ENCODE measurements at places on chromosomes 12 and 14.

- no peak for DNase-seq
These were observed 178.6 kb downstream of the PRKCH start for GRCh38 chr14:61499991-61500390.

DNA sequence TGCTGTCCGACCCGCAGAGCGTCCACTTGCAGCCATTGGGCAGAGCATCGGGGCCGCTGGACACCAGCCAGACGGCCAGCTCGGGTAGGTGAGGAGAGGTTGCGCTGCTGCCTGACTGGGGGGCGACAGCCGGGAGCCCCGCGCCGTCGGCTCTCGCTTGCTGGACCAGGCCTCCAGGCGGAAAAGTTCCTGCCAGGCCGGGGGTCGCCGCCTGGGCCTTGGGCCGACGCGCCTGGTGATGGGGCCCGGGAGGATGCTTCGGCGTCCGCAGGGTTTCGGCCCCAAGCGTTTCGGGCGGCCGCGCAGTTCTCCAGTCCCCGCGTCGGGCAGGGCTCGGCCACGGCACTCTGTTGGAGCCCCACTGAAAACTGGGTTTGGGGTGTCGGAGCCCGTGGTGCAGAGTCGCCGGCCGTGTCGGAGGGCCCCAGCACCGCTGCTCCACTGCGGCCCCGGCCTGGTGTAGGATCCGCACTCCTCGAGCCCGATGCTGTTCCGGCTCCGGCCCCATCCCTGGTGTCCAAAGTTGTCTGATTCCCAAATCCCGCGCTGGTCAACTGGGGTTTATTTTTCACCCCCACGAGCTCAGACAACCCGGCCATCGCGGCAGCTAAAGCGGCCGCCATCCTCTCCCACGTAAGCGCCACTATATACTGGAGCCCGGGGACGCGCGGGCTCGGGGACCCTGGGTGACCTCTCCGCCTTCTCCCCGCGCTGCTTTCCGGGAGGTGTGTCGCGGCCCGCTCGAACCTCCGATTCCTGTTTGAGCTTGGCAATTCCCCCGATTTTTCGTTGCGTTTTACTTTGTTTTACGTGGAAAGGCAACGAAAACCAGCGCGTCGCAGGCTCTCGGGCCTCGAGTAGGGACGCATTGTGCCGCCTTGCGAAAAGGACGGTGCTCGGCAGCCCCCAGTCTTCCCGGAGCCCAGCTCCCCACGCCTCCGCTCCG, 872 bp downstream of the VSX2 start:
- no peak for DNase-seq

- DNase-seq = no peak
These were observed 399.3 kb downstream of the TMTC2 start for GRCh38 chr12:83086023-83086422.

DNA sequence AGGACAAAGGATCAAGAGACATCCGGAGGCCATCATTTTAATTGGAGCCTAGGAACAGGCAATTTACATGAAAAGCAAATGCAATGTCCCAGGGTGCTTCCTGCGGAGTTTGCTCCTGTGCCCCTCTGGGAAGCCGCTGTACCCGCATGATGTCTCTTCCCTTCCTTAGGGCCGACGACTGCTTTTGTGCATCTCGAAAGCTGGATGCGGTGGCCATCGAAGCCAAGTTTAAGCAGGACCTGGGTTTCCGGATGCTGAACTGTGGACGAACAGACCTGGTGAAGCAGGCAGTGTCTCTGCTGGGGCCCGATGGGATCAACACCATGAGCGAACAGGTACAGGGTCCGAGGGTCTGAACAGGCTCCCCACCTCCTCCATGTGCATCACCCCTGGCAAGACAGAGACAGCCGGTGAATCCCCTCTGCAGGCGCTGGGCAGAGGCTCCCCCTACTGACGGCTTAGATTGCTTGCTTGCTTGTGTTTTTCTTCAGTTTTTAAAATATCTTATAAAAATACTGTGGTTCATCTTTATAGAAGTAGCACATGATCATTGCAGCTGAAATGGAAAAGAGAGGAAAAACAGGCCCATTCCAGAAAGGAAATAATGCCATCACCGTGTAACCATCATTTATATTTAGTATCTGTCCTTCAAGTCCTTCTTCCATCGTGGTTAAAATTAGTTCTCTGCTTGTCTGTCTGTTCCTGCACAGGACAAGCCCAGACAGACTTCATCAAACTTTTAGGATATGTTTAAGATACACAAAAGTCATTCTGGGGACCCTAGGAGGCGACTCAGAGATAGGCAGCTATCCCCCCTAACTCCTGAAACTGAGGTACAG, 75.4 kb upstream of the PWP1 start:
- no peak for DNase-seq

- no peak for DNase-seq
These were observed 31.0 kb downstream of the PEBP1 start for GRCh38 chr12:118166946-118167345.

- no peak for DNase-seq
These were observed 799 bp downstream of the ZNF219 start for GRCh38 chr14:21097636-21098075.

GRCh38 chr12:49086116-49086515, 8.5 kb downstream of the DHH start:
- no peak for DNase-seq

- DNase-seq = no peak
These were observed 77.4 kb downstream of the SCARB1 start for GRCh38 chr12:124786061-124786964.

Data from stimulated activated CD8-positive, alpha-beta memory T cell treated with anti-CD3 and anti-CD28 coated beads, Interleukin-4, amount 100 ng/mL, for 1 hour (primary cell).